ENCODE measurements at places on chromosomes 16 and 17. TPM values are rescaled to one million over a fixed set of nuclear protein-coding genes. Genes with fewer than 3 reads are reported as not detected.

The COG1 gene
- polyA plus RNA-seq: 19.9 TPM

The KRTAP4-9 gene
- not detected for polyA plus RNA-seq

The GAA gene
- 15.7 TPM for polyA plus RNA-seq

The MT3 gene
- polyA plus RNA-seq: not detected

The NPIPB9 gene
- polyA plus RNA-seq: 0.85 TPM

The ABCC6 gene
- polyA plus RNA-seq: not detected

The NEK8 gene
- polyA plus RNA-seq: 19.2 TPM

The GLP2R gene
- polyA plus RNA-seq: not detected

The LHX1 gene
- not detected for polyA plus RNA-seq

The ASPSCR1 gene
- polyA plus RNA-seq: 23.3 TPM

The PDE6G gene
- polyA plus RNA-seq: 6.4 TPM

The CIAPIN1 gene
- polyA plus RNA-seq: 67.2 TPM

The EVI2A gene
- 11.2 TPM for polyA plus RNA-seq

The WFDC1 gene
- not detected for polyA plus RNA-seq

The HS3ST2 gene
- not detected for polyA plus RNA-seq

The CCL16 gene
- not detected for polyA plus RNA-seq
